Lower lobe of right lung (tissue), 2 donors: ENCODE measurements at places on chromosomes 2 and 18. TPM values are rescaled to one million over a fixed set of nuclear protein-coding genes. Genes with fewer than 3 reads are reported as not detected.

- no peak for DNase-seq
These were observed 31.0 kb downstream of the GAD1 start for GRCh38 chr2:170847716-170848115.

PIGN gene
- total RNA-seq: 25.9 TPM

ZSWIM2 gene
- total RNA-seq: not detected

KCNG3 gene
- 0.89 TPM for total RNA-seq
